Neuronal stem cell (in vitro differentiated cells): ENCODE measurements at places on chromosomes 4 and X.
A peak's percentile ranks its signal among the peaks of the same experiment; 100 is the strongest.

GRCh38 chr4:110165382-110166286, 32.8 kb downstream of the ELOVL6 start:
- DNase-seq: no peak

DNA sequence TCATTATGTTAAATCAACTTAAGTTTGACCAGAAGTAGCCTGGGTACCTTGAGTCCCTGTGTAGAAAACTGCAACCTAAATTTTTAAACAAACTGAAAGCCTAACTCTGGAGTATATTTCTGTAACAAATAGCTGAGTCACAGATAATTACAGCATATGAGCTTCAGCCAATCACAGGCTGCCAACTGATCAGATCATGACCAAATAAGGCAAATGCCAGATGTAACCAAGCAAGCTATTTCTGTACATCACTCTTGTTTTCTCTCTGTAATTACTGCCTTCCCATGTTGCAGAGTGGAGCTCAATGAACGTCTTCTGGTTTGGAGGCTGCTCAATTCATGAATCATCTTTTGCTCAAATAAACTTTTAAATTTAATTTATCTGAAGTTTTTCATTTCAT, 980.9 kb upstream of the DIAPH2 start:
- DNase-seq: no peak

DNA sequence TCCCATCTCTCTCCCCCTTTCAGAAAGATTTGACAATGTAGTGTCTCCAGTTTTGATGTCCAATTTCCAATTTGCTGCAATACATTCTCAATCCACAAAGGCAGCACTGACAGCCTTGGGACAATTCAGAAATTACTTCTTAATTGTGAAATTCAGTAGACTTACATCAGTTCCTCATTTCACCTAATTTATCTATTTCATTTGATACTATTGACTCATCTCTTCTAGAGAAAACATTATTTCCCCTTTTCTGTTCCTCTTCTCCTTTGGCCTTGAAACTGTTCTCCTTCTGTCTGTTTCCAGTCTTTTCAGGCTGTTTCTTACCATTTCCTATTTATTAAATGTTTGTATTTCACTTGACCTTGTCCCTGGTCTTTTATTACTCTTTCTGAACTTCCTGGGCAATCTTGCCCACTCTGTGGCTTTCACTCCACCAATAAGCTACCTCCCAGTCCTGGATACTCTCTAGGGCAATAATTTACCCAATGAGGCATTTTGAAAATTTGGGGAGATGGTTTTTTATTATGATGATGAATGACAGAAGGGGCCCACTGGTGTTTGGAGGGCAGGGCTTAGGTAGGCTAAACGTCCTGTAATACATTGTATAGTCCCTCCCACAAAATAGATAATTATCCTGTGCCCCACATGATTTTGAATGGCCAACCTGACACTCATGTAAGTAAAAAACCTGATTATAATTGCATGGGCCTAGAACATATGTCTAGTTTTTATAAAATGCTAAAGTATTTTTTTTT, 498.0 kb upstream of the BOD1L1 start:
- no peak for DNase-seq

- no peak for DNase-seq
Observed at GRCh38 chr4:142614621-142615323, 231.3 kb downstream of the INPP4B start.

DNA sequence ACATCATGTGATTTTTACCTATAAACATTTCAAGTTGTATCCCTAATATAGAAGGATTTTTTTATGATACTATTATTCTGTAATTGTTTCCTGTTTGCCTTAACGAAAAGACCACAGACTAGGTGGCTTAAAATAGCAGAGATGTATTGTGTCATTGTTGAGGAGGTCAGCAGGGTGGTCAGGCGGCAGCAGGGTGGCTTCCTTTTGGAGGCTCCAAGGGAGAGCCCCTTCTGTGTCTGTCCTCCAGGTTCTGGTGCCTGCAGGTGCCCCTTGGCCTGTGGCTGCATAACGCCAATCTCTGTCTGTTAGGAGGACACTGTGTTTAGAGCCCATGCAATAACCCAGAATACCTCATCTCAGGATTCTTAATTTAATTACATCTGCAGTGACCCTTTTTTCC, 118.1 kb downstream of the TBL1X start:
- DNase-seq: no peak

DNA sequence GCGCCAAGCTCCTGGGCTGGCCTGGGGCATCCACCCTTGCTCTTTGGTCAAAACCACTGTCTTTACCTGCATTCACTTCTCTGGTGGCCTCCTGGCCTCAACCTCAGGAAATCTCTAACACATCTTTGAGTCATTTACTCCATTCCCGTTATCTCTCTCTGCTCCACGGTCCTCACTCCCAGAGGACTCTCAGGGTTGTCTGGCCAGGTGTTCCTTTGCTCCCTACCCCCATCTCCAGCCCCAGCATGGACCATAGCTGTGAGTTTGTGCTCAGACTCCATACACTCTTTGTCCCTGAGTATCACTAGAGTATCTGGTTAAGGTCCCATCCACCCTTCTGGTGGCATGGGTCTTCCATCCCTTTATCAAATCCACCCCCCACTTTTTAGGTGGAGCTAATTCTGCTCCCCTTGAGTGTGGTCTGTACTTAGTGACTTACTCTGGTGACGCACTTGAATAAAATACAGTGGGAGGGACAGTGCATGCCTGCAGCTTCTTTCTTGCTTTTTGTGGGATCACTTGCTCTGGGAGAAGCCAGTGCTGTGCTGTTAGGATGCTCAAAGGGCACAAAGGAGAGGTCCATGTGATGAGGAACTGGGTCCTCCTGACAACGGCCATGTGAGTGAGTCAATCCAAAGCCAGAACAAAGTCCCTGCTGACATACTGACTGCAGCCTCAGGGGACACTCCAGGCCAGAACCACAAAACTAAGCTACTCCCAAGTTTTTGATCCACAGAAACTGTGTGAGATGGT, 44.3 kb downstream of the IGFBP7 start:
- no peak for DNase-seq

GRCh38 chr4:2057382-2058065, 1.6 kb upstream of the NAT8L start:
- no peak for DNase-seq

GRCh38 chr4:84699001-84699671, 116.2 kb downstream of the CDS1 start:
- no peak for DNase-seq

- no peak for DNase-seq
Observed at GRCh38 chr4:177239878-177240277, 69.8 kb upstream of the NEIL3 start.

- DNase-seq: no peak
Observed at GRCh38 chr4:3010998-3011397, 47.6 kb downstream of the GRK4 start.

DNA sequence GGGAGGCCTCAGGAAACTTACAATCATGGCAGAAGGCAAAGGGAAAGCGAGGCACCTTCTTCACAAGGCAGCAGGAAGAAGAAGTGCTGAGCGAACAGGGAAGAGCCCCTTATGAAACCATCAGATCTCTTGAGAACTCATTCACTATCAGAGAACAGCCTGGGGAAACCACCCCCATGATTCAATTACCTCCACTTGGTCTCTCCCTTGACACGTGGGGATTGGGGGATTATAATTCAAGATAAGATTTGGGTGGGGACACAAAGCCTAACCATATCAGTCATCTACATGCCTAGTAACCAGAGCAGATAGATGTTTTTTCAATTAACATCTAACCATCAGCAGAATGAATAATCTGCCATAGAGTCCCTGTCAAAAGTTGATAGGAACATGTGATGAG, 30.4 kb downstream of the FAM13A start:
- no peak for DNase-seq

DNA sequence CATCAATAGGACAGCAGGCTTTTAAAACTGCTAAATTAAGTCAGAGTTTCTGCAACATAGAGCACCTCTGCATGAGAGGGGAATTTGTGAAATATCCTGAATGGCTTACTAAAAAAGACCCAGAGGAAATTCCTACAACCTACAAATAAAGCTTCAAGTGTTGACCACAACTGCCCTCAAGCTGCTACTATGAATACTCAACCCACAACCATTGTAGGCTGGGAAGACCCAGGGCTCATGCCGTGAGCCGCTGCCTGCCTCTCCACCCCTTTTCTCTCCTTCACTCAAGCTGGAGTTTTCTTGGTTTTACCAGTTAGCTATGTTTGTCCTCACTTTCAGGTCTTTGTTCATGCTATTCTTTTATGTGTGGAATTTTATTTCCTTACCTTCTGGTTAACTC, 151.6 kb downstream of the EMCN start:
- DNase-seq: no peak

DNA sequence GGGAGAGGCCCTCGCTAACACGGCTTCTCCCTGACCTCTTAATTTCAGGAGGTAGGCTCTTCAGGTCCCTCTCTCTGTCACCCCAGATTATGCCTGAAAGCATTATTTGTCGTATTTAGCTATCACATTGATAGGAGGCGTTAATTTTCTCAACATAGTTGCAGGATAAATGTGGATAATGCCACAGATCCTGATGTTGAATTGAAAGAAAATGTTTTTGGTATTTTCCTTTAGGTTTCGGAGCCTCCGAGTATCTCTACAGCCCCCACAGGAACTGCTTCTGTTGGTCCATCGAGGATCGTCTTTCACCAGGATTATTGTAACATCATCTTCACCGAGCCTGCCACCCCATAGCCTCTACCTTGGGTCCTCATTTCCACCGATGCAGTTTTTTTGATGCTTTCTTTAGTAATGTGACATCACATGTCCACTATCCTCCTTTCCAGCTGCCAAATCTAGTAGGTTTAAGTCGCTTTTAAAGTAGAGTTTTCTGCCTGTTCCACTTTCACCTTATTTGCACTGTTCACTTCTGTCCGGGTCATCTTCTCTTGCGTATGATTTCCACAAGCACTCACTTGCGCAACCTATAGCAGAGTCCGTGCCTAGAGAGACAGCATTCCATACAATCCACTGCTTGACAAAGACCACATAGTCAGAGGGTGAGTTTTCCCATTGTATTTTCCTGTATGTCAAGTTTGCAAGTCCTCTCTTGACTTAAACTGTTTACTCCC, 665 bp downstream of the TIGD2 start:
- no peak for DNase-seq

- DNase-seq: no peak
Observed at GRCh38 chr4:18390655-18391353, 369.2 kb upstream of the LCORL start.

DNA sequence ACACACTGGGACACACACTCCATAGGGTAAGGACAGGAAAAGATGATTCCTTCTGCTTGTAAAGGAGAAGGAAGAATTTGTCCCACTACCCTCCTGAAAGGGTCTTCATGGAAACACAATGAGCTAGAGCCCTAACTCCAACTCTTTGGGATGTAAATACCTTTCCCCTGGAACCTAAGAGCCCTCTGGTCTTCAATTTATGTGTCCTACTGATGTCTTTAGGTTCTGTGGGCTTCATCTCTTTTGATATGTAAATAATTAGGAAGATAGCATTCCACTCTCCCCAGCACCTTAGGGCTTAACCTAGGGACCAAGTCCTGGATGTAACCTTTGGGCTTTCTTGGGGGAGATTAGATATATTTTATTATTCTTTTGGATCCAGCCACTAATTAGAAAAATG, 38.3 kb downstream of the PF4 start:
- no peak for DNase-seq

- DNase-seq: no peak
Observed at GRCh38 chr4:17709763-17710068, 71.7 kb downstream of the FAM184B start.

DNA sequence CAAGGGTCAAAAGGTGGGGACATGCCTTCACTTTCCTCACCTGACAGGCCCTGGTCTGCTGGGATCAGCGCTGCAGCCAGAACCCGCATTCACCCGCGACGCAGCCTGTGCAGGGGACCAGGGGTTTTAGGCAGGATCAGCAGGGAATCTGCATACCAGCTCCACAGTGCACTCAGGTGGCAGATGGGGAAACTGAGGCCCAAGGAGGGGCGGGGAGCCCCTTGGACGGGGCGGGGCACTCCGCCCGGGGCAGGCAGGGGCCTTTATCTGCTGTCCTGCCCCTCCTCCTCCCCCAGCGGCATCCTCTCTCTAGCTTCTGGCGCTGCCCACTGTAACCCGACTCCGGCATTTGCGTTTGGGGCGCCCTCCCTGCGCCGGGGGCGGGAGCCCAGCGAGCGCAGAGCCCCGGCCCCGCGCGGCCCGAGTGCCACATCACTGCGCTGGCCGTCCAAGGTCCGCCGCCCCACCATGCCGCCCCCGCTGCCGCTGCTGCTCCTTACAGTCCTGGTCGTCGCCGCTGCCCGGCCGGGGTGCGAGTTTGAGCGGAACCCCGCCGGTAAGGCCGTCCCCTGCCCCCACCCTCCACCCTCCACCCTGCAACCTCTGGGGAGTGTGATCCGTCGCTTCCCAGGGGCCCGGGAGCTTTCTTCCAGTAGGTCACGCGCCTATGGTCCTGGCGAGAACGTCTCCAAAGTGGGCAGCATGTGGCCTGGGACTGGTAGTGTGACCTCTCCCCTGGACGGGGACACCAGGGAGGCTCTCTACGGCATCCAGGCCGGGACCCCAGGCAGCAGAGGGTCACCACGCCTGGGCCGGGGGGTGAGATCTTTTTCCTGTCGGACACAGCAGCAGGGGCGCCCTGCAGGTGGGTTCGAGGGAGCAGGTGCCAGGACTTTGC, at the start of gene CPZ:
Gene CPZ, plus strand, starts transcription at position 400 of the 898 bp plus-strand sequence. Its CDS starts 69 bp downstream, at position 469.
- peak; percentile 64 for DNase-seq

GRCh38 chr4:137610960-137611359, 78.7 kb upstream of the PCDH18 start:
- DNase-seq: no peak
